Stimulated activated CD4-positive, alpha-beta T cell treated with anti-CD3 and anti-CD28 coated beads, Interleukin-1b, Interleukin-23, amount 100 ng/mL, for 24 hours (primary cell): ENCODE measurements at places on chromosomes 16 and 17.
A peak's percentile ranks its signal among the peaks of the same experiment; 100 is the strongest.

- DNase-seq: no peak
Observed at GRCh38 chr17:4038076-4038475, 73.8 kb upstream of the ATP2A3 start.

GRCh38 chr16:16163109-16163508 lies 60.2 kb downstream of the ABCC6 start:
- DNase-seq: no peak

DNA sequence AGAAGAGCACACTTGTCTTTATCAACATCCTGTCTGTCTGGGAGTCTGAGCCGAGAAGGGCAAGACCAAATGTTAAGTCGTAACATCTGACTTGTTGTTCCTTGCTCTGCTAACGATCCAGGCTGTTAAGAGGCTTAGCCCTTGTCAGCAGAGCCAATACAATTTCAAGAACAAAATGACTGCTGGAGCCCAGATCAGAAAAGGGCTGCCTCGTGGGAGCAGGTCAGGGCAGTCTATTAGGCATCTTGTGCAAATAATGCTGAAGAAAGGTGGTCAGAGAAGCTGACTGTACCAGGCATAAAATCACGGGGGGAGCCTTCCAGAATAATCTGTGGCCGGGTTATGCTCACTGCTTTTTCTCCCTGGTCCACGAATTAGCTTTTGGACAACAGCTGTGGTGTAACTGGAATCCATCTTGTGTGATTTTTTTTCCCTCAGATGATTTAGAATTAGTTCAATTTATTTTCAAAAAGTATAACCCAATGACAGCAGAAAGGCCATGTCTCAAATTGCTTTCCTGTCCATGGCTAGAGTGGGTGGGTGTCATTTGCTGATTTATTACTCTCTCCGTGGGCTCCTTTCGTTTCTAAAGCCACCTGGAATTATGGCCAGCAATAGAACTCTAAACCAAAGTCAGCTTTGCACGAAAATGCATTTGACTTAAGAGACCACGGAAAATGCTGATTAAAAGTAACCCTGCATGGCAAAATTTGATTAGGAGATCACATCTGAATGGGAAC lies 221.1 kb upstream of the HSBP1 start:
- no peak for DNase-seq

GRCh38 chr17:10226930-10227695 lies 28.7 kb upstream of the GAS7 start:
- peak; percentile 4 for DNase-seq

DNA sequence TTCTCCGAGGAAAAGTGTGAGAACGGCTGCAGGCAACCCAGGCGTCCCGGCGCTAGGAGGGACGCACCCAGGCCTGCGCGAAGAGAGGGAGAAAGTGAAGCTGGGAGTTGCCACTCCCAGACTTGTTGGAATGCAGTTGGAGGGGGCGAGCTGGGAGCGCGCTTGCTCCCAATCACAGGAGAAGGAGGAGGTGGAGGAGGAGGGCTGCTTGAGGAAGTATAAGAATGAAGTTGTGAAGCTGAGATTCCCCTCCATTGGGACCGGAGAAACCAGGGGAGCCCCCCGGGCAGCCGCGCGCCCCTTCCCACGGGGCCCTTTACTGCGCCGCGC lies at the start of gene ERBB2:
TSS of gene ERBB2 (plus strand) at position 247 of the 330 bp plus-strand sequence. CDS start 175 bp downstream, outside the sequence.
- DNase-seq: no peak

- no peak for DNase-seq
Observed at GRCh38 chr16:60206516-60206915, 1472.4 kb upstream of the GOT2 start.

- DNase-seq: no peak
Observed at GRCh38 chr17:78725448-78726021, 56.5 kb downstream of the CYTH1 start.

- DNase-seq: no peak
Observed at GRCh38 chr17:27485125-27485524, 28.9 kb downstream of the KSR1 start.

DNA sequence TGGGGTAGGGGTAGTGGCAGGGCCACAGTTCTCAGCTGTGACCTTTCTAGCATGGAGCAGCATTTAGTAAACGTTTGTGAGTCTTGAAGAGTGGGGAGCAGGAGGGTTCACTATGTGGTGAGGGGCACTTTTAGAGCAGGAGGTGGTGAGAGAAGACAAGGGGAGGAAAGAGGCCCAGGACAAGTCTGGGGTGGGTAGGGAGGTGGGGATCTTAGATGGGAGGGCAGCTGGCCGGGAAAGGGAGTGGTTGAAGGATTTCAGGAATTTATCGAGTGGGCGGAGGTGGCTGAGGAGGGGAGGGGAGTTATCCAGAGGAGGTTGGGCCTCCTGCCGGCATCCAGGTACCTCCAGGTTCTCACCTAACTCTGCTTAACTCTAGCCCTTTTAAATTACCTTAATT lies 1.9 kb downstream of the CLEC16A start:
- no peak for DNase-seq

DNA sequence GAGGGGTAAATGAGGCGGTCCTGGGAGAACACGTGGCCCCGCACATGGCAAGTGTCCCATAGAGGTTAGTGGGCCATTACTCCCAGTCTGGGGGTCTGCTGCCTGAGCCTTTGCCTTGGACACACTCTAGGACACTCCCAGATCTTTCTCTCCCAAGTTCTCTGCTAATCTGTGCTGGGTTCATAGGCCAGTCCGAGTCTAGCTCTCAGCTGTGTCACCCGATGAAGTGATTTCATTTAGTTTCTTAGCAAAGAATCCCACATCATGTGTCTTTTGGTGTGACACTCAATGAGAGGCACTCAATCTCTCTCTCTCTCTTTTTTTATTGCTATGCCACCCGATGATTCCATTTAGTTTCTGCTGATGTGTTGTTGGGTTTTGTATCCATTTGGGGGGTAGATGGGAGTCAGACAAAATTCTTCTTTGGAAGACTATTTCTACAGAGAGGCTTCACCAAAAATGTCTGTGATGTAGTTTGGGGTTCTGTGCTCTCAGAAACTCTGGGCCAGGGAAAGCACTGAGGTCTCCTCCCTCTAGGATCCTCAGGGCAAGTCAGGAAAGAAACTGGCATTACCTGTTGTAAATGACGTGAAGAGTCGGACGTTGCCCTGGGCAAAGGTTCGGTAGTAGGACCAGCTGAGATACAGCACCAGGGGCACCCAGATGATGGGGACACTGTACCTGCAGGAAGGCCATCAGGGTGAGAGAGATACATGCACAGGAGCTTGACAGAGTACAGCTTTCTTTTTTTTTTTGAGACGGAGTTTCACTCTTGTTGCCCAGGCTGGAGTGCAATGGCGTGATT lies 25.2 kb upstream of the MLKL start:
- no peak for DNase-seq

- no peak for DNase-seq
Observed at GRCh38 chr16:27676839-27677238, 126.9 kb downstream of the KATNIP start.

- peak; percentile 79 for DNase-seq
Observed at GRCh38 chr16:84819644-84820304, at the start of gene CRISPLD2. CRISPLD2 (plus strand) TSS chr16:84819985; CDS start chr16:84838496, 18,511 bp downstream.

DNA sequence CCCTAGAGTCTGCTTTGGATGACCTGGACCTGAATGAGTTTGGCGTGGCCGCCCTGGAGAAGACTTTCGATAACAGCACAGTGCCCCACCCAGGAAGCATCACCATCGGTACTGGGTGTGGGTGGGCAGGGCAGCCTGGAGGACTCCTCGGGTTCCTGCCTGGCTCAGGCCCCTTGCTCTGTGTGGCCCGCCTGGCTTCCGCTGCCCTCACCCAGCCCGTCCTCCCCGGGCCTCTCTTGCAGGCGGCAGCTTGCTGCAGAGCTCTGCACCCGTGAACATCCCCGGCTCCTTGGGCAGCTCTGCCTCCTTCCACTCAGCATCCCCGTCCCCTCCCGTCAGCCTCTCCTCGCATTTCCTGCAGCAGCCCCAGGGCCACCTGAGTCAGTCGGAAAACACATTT lies 24.5 kb downstream of the UNC13D start:
- no peak for DNase-seq

- DNase-seq: no peak
Observed at GRCh38 chr17:15249487-15249886, 15.6 kb downstream of the PMP22 start.
